Panc1 (cell line): ENCODE measurements at places on chromosomes 2 and 18.

DNA sequence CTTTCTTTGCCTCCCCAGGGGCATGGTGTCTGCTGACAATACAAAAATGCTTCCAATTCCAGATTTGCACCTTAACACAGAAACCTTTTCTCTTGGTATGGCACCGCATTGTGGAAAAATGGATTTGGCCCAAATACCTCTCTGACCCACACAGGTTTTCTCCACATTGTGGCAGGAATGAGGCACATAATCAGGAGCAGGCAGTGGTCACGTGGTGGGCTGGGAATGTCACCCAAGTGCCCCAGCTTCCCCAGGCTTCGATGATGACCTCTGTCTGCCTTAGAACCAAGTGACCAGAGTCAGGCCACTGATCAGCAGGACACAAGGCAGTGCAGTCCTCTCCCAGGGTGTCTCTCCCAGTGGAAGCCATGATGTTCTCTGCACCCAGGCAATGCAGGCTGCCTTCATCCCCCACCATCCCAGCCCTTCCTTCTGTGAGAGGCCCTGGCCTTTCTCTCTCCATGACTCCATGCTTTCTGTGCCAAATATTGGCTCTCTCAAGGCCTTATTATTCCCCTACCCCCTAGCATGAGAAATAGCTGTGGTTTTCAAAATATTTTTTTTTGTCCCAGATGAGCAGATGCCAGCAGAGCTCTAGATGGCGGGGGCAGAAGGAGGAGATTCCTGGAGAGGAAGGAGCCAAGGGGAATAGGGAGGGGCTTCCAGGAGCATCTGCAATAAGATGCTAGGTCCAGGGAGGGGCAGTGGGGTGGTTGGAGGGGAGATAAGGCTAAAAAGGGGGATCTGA is 198.9 kb downstream of the ACKR3 start:
- no peak for DNase-seq

- DNase-seq, result no peak
Observed at GRCh38 chr18:22844190-22844589, 88.9 kb upstream of the RBBP8 start.

DNA sequence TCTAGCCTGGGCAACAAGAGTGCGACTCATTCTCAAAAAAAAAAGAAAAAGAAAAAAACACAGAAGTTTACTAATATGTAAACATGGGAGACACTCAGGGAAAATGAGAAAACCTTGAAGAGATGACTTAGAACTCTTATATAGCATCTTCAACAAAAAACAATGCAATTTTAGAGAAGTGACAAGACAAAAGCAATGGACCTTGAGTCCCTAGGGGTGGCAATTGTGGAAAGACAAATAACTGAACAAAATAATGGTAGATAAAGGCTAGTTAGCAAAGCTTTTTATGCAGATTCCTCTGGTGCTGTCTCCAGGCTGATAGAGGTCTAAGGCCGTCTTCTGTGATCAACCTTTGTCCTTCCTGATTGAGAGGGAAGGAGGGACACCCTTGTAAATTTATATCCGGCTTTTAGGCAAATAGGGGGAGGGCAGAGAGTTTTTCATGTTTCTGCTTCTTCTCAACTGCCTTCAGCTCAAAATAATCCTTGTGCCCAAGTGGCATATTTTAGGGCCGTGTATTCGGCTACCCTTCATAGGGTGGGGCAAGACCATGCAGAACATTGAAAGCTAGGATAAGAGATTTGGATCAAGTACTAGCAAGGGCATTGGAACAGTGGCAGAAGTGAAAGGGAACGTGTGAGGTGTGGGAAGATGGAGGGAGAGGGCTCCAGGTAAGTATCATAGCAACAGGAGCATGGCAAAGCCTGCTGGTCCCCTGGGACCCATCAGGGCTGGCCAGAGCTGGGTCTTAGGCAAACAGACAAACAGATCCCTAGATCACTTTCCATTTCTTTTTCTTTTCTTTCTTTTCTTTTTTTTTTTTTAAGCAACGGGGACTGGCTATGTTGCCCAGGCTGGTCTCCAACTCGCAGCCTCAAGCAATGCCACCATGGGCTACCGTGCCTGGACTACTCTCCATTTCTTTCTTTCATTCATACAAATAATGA is 116.2 kb upstream of the STPG4 start:
- no peak for DNase-seq

GRCh38 chr18:41012194-41012593 is 942.8 kb upstream of the PIK3C3 start:
- DNase-seq, result no peak

GRCh38 chr2:67581751-67582150 is 184.6 kb downstream of the ETAA1 start:
- no peak for DNase-seq
